ENCODE measurements at places on chromosomes 12 and 14.

DNA sequence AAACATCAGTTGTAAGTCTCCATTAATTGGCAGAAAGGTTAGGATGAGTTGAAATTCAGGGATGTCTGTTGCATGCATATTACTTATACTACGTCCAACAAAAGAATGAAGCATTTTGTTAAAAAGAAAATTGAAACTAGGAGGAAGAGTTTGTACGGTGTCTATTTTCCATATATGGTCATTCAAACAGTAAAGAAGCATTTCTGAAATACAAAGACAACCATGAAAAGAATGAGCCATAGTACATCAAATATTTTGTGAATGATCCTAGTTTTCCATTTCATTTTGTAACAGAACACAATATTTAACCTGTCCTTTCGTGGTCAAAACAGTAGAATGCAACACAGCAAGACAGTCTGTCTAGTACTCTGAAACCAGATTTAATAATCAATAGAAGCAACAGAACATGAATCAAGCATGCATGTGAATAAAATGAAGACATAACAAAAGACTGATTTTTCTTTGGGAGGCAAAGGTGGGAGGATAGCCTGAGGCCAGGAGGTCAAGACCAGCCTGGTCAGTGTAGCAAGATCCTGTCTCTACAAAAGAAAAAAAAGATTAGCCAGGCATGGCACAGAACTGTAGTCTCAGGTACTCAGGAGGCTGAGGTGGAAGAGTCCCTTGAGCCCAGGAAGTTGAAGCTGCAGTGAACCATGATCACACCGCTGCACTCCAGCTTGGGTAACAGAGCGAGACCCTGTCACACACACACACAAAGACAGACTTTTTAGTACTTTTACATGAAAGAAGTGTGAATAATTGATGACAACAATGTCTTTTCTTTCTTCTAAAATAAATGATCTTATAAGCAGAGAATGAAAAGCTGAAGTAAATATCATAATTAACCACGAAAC is 156.0 kb downstream of the LRIG3 start:
- no peak for DNase-seq

- DNase-seq: no peak
Measured at GRCh38 chr14:25944020-25944419, 653.8 kb downstream of the NOVA1 start.

DNA sequence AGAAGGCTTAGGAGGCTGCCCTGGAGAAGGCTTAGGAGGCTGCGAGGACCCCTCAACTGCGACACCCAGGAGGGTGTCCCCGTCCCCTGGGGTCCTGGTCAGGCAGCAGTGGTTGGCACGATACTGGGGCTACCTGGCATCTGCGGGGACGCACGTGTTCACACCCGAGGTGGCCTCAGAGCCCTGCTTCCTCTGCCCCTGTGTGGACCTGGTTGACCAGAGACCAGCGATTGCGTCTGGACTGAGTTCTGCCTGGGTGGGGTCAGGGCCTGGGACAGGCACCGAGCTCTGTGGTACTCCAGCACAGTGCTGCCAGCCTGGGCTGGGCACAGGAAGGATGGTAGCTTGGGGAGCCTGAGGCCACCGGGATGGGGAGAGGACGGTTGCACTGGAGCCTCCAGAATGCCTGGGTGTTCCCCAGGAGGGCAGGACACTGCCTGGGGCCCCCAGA is 735 bp downstream of the ASPG start:
- DNase-seq: no peak

- peak; percentile 53 for DNase-seq
Measured at GRCh38 chr12:49776413-49776812, 35.1 kb downstream of the TMBIM6 start.

- DNase-seq: no peak
Measured at GRCh38 chr14:72503696-72504368, 390.1 kb downstream of the DPF3 start.

- no peak for DNase-seq
Measured at GRCh38 chr14:63952053-63952932, 99.5 kb downstream of the SYNE2 start.

DNA sequence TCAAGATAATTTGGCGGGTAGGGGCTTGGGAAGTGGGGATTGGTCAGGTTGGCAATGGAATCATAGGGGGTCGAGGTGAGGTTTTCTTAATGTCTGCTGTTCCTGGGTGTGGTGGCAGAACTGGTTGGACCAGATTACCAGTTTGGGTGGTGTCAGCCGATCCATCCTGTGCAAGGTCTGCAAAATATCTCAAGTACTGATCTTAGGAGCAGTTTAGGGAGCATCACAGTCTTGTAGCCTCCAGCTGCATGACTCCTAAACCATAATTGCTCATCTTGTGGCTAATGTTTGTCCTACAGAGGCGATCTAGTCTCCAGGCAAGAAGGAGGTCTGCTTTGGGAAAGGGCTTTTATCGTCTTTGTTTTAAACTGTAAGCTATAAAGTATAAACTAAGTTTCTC is 868.4 kb downstream of the DIO2 start:
- no peak for DNase-seq

DNA sequence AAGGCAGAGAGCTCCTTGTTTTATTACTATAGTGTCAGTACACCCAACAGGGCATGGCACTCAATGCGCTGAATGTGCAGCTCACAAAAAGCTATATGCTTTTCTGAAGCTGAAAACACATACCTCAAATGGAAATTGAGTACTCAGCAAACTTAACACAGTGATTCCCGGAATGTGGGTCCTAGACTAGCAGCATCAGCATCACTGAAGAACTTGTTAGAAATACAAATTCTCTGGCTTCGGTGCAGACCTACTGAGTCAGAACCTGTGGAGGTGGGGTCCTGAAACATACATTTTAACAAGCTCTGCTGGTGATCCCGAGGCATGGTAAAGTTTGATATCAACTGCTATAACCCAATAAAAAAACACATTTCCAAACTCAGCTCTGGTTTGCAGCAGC is 14.9 kb downstream of the RERG start:
- no peak for DNase-seq

DNA sequence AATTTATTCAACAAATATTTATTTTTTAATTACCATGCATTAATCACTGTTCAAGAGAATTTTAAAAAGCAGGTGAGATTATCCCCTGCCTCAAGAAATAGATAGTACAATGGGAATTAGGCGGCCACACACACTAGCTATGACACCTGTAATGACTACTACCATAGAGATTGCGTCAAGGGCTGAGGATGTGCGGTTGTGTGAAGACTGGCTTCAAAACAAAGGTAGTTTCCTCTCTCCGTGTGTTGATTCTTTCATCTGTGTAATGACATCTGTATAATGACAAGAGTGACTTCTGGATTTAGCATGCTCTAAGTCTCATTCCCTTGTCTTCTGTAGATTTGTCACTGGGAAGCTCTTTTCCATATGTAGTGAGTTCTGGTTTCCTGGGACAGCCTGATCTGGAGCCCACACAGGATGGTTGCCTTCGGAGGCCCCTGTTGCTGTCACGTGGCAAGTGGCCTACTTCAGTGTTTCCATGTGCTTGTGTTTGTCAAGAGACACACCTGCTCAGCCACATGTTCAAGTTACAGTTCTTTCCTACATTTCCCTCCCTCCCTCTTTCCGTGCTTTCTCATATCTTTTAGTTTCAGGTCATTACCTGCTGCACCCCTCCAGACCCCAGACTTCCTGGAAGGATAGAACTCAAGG is 64.3 kb downstream of the GALNT8 start:
- DNase-seq: no peak

GRCh38 chr14:99733211-99733539 is 49.1 kb downstream of the CYP46A1 start:
- DNase-seq: no peak

GRCh38 chr12:8678661-8679111 is 16.1 kb upstream of the MFAP5 start:
- no peak for DNase-seq

GRCh38 chr12:93156086-93156716 is 221.5 kb upstream of the NUDT4 start:
- DNase-seq: no peak

Measured in GM18507 (cell line).